T-helper 9 cell (primary cell): ENCODE measurements at places on chromosomes 11 and 22.

DNA sequence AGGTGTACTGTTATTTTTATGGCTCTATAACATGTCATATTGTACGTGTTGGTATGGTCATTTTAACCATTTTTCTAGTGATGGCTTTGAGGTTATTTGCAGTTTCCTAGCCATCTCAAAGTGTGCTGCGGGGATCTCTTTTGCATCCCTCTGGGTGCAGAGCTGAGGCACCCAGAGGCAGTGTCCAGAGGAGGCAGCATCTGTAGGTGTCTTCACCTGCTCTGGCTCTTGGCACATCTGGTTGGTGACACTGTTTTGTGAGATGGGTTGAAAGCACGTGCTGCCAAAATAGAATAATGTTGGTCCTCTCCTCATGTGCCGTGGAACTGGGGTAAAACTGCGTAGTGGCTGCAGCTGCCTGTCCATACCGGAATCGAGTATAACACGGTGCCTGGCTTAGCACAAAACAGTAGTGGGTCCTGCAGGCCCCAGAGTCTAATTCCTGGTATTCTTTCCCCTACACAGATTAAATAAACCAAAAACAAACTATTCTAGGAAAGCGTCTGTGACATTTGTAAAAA lies 12.9 kb downstream of the NEAT1 start:
- no peak for DNase-seq

GRCh38 chr22:24039046-24039445 lies 27.9 kb downstream of the CABIN1 start:
- DNase-seq: no peak

DNA sequence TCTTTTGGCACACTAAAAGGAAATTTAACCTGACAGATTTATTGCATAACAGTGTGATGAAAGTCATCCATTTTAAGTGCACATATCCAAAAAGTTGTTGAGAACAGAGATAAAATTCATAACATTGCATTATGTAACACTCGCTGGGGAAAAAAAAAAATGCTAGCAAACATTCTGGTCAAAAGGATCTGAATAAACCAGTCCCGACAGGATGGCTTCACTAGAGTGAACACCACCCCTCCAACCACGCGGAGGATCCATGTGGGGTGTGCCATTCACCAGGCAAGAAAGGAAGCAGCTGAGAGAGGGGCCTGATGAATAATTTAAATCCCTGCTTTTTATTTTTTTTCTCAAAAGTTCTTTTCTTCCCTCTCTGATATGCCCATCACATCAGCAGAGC lies 258.7 kb downstream of the DCDC1 start:
- DNase-seq: no peak

DNA sequence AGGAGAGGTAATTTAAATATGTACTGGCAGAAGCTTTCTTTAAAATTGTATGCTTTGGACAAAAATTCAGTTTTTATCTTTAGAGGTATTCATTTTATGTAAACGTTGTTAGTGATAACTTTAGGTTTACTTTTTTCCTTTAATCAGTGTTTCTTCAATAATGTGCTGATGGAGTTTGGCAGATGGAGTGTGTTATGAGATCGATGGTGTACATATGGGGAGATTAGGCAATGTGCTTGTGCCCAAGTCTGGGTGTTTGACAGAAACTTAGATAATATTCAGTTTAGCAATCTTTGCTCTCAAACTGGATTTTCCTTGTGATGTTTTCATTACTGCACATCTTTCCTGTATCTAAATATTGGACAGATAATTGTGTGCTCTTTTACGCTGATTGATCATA lies 425.4 kb downstream of the JRKL start:
- no peak for DNase-seq

DNA sequence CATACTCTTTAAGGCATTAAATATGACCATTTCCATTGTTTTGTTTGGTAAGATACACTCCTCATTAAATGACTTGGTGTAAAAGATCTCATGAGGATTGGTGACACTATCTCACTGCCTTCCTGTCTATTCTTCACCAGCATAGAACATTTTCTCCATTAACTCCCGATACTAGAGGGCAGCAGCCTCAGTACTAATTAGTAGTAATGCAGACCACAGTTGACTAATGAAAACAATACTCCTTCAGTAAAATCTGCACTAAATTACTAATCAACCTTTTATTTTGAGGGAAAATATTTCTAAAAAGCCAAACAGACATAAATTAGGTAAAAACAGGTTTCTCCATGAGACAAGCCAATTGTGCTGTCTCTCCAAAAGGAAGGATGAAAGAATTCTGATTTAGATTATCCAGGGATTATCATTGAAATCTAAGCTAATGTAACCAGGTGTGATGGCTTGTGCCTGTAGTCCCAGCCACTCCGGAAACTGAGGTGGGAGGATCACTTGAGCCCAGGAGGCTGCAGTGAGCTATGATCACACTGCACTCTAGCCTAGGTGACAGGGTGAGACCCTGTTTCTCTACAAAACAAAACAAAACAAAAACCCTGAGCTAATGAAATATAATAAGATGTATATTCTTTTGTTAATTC lies 9.4 kb downstream of the PGM2L1 start:
- peak; percentile 58 for DNase-seq

- no peak for DNase-seq
Observed at GRCh38 chr11:26162291-26162690, 169.6 kb upstream of the ANO3 start.

GRCh38 chr11:128726458-128727139 lies 32.7 kb downstream of the FLI1 start:
- peak; percentile 36 for DNase-seq

- no peak for DNase-seq
Observed at GRCh38 chr11:68231621-68232020, 18.5 kb upstream of the KMT5B start.

DNA sequence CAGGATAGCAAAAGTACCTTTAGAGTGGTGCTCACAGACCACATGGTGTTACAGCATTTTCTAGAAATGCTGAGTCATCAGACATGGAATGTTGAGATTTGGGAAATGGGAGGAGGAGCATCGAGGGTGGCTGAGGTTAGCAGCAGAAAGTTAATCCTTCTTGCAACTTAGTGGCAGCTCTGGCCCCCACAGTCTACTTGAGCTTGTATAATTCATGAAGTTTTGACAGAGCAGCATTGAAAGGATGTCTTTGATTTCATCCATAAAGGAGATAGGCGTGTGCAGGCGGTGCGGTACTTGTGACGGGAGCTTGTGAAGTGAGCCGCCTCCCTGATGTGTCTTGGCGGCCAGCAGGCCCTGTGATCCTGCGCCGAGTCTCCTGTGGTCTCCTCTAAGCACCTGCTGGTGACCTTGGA lies 330.5 kb downstream of the TBC1D22A start:
- DNase-seq: no peak
